Astrocyte of the cerebellum (primary cell): ENCODE measurements at places on chromosomes 2 and 18.

- no peak for DNase-seq
Observed at GRCh38 chr2:241000831-241001321, 2.5 kb downstream of the SNED1 start.

- no peak for DNase-seq
Observed at GRCh38 chr2:208406474-208407451, at the start of gene PTH2R. TSS of gene PTH2R (plus strand) at chr2:208406792. CDS start at chr2:208407044, 252 bp downstream.

- no peak for DNase-seq
Observed at GRCh38 chr2:33068261-33068660, 121.5 kb downstream of the LTBP1 start.

DNA sequence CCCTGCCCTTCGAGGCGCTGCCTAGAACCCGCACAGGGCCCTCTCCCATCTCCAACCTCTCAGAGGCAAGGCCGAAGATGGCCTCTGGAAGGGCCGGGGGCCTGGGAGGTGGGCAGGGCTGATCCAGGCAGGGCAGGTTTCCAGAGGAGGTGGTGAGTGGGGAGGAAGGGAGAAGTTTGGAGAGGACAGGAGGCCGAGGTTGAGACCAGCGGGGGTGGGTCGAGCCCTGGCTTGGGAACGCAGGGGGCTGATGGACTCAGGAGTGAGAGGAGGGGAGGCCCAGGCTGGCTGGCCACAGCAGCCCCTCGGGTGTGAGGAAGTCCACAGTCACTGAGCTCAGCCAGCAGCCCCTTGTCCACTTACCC is 10.5 kb downstream of the CAPN10 start:
- no peak for DNase-seq

- no peak for DNase-seq
Observed at GRCh38 chr2:2876331-2877221, 501.0 kb downstream of the EIPR1 start.

DNA sequence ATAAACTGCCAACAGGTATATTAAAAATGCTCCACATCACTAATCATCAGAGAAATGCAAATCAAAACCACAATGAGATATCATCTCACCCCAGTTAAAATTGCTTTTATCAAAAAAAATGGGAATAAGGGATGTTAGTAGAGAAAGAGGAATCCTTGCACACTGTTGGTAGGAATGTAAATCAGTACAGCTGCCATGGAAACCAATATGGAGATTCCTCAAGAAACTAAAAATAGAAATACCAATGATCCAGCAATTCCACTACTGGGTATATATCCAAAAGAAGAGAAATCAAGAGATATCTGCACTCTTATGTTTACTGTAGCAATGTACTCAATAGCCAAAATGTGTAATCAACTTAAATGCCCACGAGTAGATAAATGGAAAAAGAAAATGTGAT is 40.6 kb downstream of the ZRANB3 start:
- DNase-seq: no peak

DNA sequence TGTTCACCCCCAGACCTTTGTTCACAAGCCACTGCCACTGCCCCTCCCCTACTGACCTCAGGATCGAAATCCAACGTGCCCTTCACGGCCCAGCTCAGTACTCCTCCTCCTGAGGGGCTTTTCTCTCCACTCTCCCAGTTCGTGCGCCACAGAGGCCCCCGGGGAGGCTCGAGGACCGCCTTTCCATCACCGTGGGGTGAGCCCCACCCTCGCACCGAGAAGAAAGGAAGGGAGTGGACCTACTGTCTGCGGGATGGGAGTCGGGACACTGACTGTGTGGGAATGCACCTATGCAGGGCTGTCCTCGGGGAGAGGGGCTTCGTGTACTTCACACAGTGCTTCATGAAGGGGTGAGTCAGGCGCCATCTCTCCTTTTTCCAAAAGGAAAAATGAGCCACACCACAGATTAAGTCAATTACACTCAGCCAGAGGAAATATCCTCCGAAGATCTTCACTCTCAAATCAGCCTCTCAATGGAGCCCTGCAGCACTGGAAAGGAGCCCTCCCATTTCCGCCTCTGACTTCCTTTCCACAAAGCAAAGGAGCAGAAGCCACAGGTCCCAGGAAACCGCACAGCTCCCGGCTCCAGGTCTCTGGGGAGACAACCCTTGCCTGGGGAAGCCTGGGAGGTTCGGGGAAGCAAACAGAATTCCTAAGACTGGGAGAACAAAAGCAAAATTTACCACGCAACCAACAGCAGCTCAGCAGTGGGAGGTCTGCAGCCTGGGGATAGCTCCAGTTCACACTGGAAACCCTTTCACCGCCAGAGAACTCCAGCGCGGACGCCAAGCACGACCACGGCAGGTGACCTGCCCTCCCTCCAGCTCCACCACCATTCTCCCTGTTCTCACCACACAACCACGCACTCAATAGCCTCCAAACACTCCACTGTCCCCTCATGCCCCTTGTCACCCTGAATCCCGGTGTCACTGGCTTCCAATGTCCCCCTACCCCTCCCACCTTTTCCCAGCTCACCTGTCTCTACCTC is 21.6 kb downstream of the ADCY3 start:
- DNase-seq: peak; percentile 19

DNA sequence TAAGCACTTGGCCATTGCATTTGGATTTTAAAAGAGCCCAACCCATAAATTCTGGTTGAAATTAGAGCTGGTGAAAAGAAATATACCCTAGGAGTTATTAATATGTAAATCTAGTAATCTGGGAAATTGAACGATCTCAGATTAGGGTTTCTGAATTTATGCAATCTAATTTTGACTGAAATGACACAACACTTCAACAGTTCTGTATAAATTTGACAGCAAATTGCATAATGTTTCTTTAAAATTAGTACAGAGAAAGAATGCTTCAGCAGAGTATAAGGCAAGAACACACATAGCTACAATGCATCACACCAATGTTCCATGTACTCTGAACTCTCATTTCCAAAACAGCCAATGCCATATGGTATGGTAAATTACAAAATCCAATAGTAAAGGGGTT is 201.5 kb upstream of the ITGA4 start:
- DNase-seq: no peak

- peak; percentile 28 for DNase-seq
Observed at GRCh38 chr2:220077488-220077887, 450.1 kb downstream of the SLC4A3 start.
